Stimulated activated CD4-positive, alpha-beta T cell treated with anti-CD3 and anti-CD28 coated beads, Interleukin-1b, Interleukin-23, amount 100 ng/mL, for 1 hour (primary cell): ENCODE measurements at places on chromosomes 11 and 22.
A peak's percentile ranks its signal among the peaks of the same experiment; 100 is the strongest.

DNA sequence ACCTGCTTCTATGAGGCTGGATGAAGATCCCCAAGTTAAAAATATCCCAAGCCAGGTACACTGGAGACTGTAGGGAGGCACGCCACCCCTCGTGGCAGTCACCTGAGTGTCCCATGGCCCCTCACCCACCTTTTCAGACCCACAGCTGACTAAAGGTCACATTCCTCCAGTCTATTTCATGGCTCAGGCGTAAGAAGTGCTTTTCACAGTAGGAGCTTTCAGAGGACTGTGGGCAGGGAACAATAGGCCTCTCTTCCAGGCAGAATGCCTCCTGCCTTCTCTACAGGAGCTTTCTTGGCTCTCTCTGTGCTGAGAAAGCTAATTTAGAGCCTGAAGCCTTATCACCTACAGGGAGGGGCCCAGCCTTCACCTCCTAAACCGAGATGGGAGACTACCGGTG is 73.8 kb downstream of the C11orf58 start:
- DNase-seq = no peak

DNA sequence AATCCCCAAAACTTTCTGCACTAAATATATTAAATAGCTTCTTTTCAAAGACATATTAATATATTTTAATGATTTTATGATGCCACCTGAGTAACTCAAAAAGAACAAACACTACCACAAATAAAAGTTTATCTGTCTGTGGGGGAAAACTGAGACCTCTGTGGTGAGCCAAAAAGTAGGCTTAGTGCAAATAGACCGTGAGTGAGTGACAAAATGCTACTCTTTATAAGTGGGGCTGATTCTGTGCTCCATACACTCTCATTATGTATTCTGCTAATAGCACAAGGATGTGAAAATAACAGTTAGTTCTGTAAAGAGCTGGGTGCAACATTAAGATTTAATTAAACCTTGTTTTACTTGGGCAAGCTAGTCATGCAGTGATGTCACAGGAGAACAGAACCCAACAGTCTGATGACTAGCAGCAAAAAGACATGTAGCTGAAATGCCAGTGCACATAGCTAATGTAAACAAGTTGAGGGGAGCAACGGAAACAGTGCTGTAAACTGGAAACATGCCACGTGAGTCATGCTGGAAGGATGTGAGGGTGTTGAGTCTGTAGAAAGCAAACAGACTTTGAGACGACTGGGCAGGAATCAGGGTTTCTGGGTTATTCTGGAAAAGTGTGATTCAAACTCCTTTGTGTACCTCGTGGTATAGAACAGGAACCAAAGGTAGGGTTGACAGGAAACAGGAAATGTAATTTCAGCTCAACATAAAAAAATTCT is 1130.4 kb downstream of the LRRC4C start:
- no peak for DNase-seq

GRCh38 chr22:27380855-27381254 is 420.7 kb downstream of the MN1 start:
- no peak for DNase-seq

DNA sequence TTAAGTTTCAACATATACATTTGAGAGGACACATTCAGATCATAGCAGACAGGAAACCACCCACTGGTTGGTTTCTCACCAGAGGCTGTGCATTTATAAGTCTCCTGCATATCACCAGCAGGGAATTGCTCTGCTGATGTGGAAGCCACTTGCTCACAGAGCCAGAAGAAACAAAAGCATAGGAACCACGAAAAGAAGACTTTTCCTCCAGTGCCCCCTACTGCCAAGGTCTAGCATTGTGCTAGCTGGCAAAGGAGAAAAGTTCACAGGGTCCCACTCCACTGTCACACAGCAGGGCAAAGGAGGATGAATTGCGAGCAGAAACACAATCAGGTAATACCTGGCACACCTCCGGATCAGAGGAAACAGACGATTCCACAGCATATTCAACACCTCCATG is 28.9 kb upstream of the ISX start:
- DNase-seq = no peak

DNA sequence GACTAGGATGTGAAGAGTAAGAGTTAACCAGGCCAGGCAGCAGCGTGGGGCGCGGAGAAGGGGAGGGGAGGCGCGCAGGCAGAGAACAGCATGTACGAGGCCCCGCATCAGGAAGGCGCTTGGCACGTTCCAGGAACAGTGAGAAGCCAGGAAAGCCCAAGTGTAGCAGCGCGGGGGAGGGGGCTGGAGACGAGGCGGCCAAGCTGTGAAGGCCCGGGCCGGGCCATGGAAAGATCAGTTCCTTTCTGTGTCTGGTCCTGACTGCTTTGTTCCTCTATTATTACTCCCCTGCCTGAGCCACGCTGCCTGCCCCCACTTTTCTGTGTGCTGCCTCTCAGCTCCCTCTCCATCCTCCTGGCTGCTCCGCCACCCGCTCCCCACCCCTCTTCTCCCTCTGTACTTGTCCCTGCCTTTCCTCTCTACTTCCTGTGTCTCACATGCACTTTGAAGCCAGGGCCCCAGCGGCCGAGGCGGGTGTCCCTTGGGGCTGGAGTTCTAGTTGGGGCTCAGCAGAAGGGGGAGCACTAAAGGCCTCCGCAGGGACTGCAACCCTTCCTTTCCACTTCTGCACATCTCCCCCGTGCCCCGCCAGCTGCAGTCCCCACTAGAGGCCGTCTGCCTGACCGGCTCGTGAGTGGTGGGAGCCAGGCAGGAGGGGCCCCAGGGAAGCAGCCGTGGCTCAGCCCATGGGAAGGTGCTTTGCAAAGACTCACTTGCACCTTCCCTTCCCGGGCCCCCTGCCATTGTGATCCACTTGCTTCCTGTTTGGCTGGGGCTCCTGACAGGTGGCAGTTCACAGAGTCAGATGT is 63.7 kb downstream of the PRDM11 start:
- no peak for DNase-seq

DNA sequence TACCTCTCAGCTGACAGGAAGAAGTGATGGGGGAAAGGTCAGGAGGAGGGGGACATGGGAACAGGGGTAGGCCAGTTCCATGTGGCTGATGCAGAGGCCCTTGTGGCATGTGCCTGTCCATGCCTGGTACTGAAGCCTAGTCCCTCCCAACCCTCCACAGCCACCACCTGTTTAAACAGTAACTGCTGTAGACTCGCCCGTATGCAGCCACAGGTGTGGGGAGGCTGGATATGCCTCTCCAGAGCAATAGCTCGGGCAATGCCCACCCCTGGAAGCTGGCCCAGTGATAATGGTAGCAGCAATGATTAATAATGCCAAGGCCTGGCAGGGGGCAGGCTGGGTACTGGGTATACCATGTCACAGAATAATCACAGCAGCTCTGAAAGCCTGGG is 2.3 kb downstream of the SMTN start:
- no peak for DNase-seq

DNA sequence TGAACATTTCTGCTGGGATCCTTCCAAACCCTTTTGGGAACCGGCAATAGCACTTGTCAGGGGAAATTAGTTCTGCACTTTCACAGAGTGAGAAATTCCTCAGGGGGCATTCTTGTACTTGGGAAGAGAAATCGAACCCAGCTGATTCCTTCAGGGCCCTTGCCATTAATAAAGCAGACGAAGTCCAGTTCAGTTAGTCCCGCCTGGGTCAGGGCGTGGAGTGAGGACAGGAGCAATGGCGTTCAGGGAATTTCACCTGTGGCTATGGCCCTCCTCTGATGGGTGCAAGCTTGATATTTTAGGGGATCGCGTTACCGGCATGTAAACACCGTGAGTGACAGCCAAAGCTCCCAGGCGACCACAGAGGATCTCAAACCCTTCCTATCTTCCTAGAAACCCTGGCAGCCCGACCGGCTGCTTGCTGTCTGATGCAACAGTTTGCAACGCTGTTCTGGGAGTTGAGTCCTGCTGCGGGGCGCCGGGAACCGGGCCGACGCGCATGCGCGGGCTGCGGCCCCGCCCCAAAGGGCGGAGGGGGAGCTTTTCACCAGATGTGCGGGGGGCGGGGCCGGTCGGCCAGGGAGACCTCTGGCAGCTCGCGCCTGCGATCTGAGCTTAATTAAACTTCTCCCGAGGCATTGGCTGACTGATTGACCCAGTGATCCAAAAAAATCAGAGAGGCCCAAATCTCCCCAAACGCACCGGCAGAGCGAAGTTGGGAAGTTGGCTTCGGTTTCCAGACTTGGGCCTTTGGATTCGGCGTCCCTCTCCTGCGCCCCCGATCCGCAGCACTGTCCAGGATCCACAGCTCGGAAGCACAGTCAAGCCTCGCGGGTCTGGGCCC is 34.3 kb upstream of the CREB3L1 start:
- peak; percentile 87 for DNase-seq

- no peak for DNase-seq
These were observed 14.6 kb upstream of the NAP1L4 start for GRCh38 chr11:3006505-3007260.

DNA sequence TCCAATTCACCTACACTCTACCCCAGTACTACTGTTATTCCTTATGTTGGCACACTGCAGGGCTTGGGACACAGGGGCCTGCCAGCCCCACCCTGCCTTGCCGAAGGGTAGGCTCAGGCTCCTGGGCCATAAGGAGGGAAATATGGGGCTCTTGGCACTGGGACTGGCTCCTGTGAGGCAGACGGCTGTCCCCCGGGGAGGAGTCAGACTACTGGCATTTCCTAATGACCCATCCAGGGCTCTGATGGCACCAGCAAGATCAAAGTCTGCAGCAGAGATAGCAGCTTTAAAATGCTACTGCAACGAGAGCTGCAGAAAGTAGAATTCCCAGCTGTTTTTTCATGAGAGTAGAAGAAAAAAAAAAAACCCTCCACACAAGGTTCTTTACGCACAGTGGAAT is 42.2 kb upstream of the CYP2D6 start:
- DNase-seq = no peak
